ENCODE measurements at places on chromosomes 2 and 18.

- no peak for DNase-seq
These were observed 17.5 kb downstream of the C1D start for GRCh38 chr2:68045342-68045741.

DNA sequence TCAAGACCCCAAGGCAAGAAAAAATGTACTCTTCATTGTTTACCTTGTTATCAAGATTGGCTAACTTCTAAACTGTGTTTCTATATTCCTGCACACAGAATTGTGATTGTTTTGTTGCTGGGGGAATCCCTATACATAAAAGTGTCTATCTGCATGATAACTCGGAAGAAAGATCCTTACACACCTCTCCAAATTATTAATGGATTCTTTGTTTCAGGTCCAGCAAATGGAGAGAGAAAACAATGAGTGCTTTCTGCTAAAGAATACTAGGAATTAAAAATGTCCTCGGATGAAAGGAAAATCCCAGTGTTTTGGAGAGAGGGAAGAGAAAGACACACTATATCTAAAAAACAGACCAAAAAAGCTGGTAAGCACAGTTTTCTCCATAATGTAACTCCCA lies 6.2 kb upstream of the DAPL1 start:
- DNase-seq: no peak

- DNase-seq: no peak
These were observed 44.5 kb downstream of the ABHD3 start for GRCh38 chr18:21660078-21660477.

DNA sequence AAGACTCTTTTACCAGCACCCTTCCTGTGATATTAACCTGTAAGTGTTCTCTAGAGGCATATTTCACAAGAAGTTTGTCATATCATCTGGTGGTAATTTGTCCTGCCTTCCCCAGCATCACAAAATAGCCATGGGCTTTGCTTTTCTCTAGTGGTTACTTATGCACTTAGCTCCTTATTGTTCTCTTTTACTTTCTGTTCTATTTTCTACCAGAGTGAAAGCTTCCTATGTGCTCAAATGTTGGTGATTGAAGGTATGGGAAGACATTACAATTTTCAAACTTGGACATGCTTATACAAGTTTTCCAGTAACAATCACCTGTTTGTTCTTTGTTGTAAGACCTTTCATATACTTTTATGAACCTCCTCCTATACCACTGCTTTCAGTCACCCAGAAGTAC lies 87.0 kb upstream of the KCNH7 start:
- no peak for DNase-seq

- DNase-seq: no peak
These were observed 36.8 kb downstream of the GRHL1 start for GRCh38 chr2:9988320-9988719.

GRCh38 chr18:44986933-44987332 lies 306.2 kb downstream of the SETBP1 start:
- DNase-seq: no peak

GRCh38 chr2:40105593-40105992 lies 326.5 kb upstream of the THUMPD2 start:
- DNase-seq: no peak

DNA sequence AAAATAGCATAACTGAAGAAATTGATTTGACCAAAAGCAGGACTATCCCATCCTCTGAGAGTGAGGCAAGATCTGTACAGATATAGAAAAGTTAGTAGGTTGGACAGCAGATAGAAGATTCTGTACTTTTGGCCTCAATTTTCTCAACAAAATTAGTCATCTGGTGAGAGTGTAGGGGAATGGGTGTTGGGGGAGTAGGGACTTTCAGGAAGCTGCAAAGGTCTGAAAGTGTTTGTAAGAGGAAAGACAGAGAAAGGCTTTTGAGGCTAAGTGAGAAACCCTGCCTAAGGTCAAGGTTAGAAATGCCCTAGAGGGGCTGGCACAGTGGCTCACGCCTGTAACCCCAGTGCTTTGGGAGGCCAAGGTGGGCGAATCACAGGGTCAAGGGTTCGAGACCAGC lies 40.3 kb downstream of the DAPL1 start:
- DNase-seq: no peak

GRCh38 chr2:208529796-208530195 lies 123.2 kb downstream of the PTH2R start:
- DNase-seq: no peak

- DNase-seq: peak; percentile 5
These were observed 15.2 kb downstream of the GALNT3 start for GRCh38 chr2:165778653-165779451.

GRCh38 chr2:73078457-73079411 lies 7.2 kb upstream of the SFXN5 start:
- no peak for DNase-seq

DNA sequence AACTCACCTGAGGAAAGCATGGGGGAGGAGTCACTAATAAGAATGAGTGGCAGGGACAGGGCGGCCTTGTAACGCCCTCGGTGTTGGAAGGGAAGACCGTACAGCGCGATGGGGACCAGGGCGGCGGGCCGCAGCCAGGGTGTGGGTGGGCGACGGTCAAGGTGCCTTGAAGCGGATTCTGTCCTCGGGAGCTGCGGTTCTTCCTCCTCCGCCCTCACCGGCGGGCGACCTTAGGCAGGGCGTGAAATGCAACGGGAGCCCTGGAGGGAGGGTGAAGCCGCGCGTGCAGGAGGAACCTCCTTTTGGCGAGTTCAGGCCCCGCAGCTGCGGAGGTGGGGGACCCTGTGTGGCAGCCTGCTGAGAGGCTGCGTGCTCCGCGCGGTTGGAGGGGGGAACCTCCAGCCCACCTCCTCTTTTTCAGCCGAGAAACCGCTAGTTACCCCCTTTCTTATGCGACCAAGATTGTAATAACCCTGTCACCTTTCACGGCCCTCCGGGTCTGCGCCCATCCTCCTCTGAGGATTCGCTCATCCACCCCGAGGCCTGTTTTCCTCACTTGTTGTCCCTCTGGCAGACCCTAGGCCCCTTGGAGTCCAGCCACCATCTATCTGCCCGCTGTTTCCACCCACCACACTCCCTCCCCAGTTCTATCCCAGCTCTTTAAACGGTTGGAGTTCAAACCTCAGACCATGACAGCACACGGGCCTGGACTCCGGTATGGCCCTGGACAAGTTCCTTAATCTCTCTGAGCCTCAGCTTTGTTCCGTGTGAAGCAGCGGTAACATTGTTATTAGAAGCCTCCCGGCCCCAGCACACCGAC lies 823 bp upstream of the RNU2-63P start:
- DNase-seq: peak; percentile 55

DNA sequence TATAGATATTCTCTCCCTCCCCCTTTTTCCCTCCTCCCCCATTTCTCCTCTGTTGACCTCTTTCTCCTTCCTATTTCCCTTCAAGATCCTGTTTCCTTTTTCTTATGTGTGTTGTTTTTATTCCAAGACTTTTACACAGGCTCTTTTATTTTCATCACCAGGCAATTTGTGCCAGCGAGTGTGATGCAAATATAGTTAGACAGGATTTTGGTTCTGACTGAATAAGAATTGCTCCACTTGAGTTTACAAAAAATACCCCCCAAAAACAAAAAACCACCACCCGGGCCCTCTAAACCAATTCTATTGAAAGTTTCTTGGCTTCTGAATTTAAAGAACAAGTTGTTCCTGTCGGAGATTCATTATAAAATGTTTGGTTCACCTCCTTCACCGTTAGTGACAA lies 50.9 kb upstream of the MAPK4 start:
- no peak for DNase-seq

DNA sequence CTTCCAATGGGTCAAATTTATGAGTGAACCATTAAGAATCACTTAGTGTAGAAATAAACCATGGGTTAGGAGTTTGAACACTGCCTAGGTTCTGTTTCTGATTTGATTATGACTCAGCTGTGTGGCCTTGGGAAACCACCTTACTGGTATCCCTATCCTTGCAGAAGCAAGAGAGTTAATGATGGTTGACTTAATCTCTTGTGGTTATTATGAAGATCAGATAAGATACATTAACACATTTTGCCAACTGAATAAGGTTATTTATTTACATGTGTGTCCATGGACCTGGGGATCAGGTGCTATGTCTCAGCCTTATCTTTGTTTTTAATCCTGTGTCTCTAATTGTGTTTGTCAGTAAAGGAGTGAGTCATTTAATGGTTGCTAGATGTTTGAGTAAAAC lies 5.4 kb upstream of the KCNJ13 start:
- DNase-seq: no peak

DNA sequence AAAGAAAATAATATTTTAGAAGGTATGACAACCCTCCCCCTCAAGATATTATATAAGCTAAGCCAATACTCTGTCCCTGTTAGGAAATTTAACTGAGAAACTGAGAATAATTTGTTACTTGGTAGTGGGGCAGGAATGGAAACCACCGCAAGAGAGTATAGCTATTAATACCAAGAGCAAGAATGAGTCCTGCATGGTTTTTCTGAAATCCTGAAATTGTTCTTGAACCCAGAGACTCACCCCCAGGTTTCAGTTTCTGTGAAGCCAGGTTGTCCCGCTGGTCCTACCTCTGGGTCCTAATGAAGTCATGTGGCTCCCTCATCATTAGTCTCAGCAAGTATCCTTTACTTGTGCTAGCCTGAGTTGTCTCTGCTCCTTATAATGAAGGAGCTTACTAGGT lies 671.0 kb upstream of the ACVR2A start:
- DNase-seq: no peak

DNA sequence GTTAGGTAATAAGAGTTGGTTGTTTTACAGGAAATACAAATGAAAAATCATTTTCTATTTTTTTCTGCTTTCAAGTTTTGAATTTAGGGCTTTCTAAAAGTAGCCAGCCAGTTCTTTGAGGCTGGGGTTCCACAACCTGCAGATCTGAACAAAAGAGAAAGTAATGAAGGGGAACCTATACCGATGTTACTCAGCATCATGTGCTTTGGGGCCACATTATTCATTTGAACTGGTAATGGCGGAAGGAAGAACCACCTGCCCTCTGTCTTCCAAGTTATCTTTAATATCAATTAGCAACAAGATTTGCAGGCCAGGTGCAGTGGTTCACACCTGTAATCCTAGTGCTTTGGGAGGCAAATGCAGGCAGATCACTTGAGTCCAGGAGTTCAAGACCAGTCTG lies 12.9 kb upstream of the MRO start:
- DNase-seq: no peak

DNA sequence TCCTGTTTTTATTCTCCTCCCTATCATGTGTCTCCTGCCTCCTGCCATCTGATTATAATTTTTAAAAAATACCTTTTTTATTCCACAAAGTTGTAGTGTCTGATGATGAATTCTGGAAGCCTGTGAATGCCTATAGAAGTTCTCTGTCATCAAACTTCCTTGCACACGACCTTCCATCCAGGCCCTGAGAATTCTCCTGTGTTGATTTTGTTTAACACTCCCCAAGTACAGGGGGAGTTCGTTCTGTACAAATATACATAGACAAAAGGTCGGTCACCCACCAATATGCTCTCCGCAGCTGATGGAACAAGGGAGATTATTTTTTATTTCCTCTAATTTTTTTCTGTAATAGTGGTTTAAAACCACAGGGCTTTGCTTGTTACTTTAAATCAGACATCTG lies 232.5 kb downstream of the PIEZO2 start:
- no peak for DNase-seq

- no peak for DNase-seq
These were observed 932.6 kb downstream of the SOCS6 start for GRCh38 chr18:71221405-71221804.
